ENCODE measurements at places on chromosomes 16 and 17. TPM values are rescaled to one million over a fixed set of nuclear protein-coding genes. Genes with fewer than 3 reads are reported as not detected.

SLC13A5 gene
- not detected for total RNA-seq

TEX19 gene
- total RNA-seq = not detected

ACSM3 gene
- 11.1 TPM for total RNA-seq

TBC1D3I gene
- total RNA-seq = not detected

KRT12 gene
- not detected for total RNA-seq

KLHL36 gene
- total RNA-seq = 43.4 TPM

CCL16 gene
- not detected for total RNA-seq

All from suprapubic skin (tissue), 4 donors.